Breast epithelium (tissue), 4 donors: ENCODE measurements at places on chromosomes 2 and 18.

- peak; percentile 77 for DNase-seq
- H3K36me3 ChIP-seq, result no peaks in the 10 kb centered on the region
- H3K4me3 ChIP-seq, result no peak overlapping the region
- H3K27ac ChIP-seq, result peak overlapping the region; percentile 54
- no peaks in the 10 kb centered on the region for H3K4me1 ChIP-seq
These were observed 100.2 kb upstream of the CSRNP3 start for GRCh38 chr2:165369131-165369897.

DNA sequence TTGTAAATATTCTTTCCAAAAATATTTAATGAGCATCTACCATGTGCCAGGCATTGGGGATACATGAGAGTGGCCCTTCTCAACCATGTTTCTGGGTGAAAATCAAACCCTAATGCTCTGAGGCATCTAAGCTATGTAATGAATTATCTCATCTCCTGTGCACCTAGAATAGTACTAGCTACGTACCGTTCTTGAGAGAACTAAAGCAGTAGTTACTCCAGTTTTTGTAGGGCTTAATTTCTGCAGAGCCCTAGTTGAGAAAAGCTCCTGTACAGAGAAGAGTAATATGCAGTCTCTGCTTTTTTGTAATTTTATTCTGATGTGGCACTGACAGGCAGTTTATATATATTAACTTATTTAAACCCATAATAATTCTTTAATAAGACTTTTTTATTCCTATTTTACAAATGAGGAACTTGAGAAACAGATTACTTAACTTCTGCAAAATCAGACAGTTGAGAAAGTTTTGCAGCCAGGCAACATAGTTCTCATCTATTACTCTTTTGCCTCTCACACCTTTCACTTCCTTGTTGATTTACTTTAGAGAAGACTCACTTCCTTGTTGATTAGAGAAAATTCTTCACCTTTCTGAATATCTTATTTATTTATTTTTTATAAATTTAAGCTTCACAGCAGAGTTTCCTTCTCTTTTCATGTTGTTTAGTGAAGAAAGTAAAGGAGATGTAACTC is 3.1 kb downstream of the SPOPL start:
- H3K36me3 ChIP-seq, result no peaks in the 10 kb centered on the region
- peak overlapping the region; percentile 94 for H3K4me3 ChIP-seq
- no peaks in the 10 kb centered on the region for H3K27me3 ChIP-seq
- H3K27ac ChIP-seq, result peak overlapping the region; percentile 99
- no peaks in the 10 kb centered on the region for H3K4me1 ChIP-seq

GRCh38 chr18:9828506-9829396 is 57.0 kb upstream of the TXNDC2 start:
- H3K27me3 ChIP-seq, result no peaks in the 10 kb centered on the region
- H3K4me1 ChIP-seq, result peaks cover 24% of the 10 kb centered on the region
- no peaks in the 10 kb centered on the region for H3K36me3 ChIP-seq
- DNase-seq, result no peak

- no peak for DNase-seq
- no peaks in the 10 kb centered on the region for H3K36me3 ChIP-seq
- no peaks in the 10 kb centered on the region for H3K27me3 ChIP-seq
- peak overlapping the region; percentile 54 for H3K4me3 ChIP-seq
- peak overlapping the region; percentile 86 for H3K27ac ChIP-seq
- no peaks in the 10 kb centered on the region for H3K4me1 ChIP-seq
These were observed 33.7 kb upstream of the ZNF516 start for GRCh38 chr18:76528477-76529432.
